ENCODE measurements at places on chromosomes 2 and 18.

- DNase-seq = no peak
Measured at GRCh38 chr2:181340891-181341290, 116.3 kb upstream of the ITGA4 start.

GRCh38 chr2:65434592-65435241, 2.3 kb upstream of the SPRED2 start:
- no peak for DNase-seq

DNA sequence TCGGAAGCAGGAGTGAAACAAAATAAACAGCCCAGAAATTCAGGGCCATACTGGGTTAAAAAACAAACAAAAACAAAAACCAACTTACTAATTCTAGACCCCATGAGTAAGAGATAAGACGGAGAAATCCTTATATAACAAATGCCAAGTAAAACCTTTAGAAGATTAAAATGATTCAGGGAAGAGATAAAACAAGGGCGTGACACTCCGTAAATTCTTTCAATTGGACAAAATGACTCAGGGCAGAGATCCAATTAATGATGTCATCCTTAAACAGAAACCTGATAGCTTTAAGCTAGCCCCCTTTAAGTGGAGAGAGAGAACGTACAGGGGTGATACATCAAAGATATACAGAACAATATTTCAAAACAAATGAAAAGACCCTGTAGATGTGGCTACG, 317.4 kb downstream of the NBAS start:
- no peak for DNase-seq

- no peak for DNase-seq
Measured at GRCh38 chr2:85774126-85774978, 20.6 kb downstream of the ATOH8 start.

DNA sequence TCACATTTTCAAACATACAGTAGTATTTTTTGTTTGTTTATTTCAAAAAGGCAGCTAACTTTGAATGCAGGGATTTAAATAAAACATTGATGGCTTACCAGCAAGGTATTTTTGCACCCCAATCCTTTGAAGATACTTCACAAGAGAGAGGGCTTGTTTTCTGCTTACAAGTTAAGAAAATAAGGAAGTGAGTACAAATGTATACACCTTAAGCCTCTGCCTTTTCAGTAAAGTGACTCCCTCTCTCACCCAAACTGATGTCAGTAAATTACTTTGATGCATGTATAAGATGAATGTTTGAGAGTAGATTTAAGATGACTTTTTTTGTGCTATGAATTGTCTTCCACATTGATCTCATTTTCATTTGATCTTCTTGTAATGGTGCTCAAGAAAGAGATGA, 820.0 kb downstream of the CPS1 start:
- DNase-seq = no peak

- DNase-seq = no peak
Measured at GRCh38 chr2:121638333-121638732, 10.9 kb downstream of the CLASP1 start.

DNA sequence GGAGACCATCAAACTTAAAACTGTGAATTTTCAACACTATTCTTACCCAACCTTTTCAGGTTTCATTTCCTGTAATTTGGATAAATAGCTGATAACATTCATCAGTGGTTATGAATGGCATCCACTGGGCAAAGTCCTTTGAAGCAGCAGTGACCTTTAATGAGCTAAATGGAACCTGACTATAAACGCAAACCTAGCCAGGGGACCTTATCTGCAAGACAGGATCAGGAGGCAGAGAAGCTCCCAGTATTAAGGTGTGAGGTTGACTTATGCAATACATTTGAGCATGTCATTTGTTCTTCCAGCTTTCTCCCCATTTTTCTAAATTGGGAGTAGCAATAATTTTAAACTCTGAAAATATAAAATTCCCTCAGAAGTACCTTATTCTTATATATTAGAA, 38.4 kb downstream of the CREG2 start:
- no peak for DNase-seq

- no peak for DNase-seq
Measured at GRCh38 chr2:138115666-138116065, 151.4 kb downstream of the HNMT start.

DNA sequence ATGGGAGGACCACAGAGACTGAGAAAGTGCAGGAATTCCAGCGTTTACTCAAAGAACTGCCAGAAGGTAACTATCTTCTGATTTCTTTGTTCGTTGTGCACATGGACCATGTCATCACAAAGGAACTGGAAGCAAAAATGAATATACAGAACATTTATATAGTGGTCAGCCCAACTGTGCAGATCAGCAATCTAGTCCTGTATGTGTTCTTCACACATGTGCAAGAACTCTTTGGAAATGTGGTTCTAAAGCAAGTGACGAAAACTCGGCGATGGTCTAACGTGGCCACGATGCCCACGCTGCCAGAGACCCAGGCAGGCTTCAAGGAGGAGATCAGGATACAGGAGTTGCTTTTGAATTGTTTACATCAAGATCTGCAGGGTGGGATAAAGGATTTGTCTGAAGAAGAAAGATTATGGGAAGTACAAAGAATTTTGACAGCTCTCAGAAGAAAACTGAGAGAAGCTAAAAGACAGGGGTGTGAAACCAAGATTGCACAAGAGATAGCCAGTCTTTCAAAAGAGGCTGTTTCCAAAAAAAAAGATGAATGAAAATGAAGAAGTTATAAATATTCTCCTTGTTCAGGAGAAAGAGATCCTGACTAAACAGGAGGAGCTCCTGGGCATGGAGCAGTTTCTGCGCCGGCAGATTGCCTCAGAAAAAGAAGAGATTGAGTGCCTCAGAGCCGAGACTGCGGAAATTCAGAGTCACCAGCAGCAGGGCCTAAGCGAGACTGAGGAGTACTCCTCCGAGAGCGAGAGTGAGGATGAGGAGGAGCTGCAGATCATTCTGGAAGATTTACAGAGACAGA, 8.3 kb upstream of the CHST10 start:
- DNase-seq = no peak

DNA sequence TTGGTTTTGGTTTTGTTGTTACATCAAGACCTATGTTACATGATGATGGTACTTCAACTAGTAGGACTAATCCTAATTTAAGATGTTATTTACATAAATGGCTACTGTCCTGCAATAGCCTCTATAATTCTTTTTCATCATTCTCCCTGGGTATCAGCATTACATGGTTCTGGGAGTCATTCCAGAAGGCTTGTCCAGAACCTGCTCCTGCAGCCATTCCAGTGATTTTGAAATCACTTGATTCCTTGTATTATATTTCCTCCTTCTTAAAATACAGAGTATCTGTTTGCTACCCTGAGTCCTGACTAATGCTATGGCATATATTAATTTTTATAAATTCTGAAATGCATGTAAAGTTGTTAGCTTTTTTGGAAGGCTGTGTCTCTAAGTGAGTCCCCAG, 400.5 kb upstream of the MEIS1 start:
- no peak for DNase-seq

DNA sequence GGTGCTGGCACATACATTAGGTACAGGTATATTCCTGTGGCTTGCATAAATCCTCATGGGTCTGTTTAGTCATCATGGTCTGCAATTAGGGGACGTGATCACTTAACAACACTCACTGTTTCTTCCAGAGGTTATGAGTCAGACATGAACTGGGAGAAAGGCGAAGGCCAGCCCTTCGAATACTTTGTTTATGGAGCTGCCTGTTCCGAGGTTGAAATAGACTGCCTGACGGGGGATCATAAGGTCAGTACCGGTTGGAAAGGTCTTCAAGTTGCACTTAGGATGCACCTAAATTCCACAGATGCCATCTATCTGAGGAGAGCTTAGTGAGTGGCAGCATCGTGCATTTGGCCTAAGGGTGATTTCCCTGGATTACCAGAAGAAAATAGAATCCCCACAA, 76.9 kb downstream of the AOX1 start:
- no peak for DNase-seq

GRCh38 chr2:105380432-105381100, 18.3 kb downstream of the FHL2 start:
- no peak for DNase-seq

DNA sequence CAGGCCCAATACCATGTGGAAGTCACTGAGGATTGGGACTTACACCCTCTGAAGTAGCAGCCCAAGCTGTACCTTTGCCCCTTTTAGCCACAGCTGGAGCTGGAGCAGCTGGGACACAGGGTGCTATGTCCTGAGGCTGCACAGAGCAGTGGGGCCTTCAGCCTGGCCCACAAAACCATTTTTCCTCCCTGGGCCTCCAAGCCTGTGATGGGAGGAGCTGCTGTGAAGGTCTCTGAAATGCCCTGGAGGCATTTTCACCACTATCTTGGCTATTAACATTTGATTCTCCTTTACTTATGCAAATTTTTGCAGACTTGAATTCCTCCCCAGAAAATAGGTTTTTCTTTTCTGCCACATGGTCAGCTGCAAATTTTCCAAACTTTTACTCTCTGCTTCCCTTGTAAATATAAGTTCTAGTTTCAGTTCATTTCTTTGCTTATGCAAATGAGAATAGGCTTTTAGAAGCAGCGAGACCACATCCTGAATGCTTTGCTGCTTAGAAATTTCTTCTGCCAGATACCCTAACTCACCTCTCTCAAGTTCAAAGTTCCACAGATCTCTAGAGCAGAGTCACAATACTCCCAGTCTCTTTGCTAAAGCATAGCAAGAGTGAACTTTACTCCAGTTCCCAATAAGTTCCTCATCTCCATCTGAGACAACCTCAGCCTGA, 213.8 kb upstream of the MGAT5 start:
- DNase-seq = no peak

DNA sequence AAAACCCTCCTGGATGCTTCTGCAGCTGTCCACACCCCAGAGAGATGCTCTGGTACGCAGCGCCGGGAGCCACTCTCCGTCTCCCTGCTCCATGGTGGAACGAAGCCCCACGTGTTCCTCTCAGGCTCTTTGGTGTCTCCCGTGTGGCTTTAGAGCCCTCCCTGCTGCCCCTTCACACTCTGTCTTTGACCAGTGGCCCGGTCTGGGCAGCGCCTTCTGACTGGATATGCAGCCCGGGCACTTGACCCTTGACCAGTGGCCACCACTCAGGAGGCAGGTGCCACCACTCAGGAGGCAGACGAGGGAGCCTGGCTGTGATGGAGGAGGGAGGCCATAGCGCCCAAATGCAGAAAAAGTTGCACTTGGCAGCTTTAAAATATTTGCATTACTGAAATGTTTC, 214.5 kb upstream of the SALL3 start:
- no peak for DNase-seq

GRCh38 chr2:137507237-137507636, 457.0 kb upstream of the HNMT start:
- no peak for DNase-seq

GRCh38 chr18:59605633-59606192, 91.5 kb downstream of the CCBE1 start:
- DNase-seq = no peak
